ENCODE measurements at places on chromosomes 1 and 21. TPM values are rescaled to one million over a fixed set of nuclear protein-coding genes. Genes with fewer than 3 reads are reported as not detected.

The PPP1R12B gene
- 16.9 TPM for total RNA-seq

The UBL4B gene
- total RNA-seq = not detected

The CAPN2 gene
- total RNA-seq = 471 TPM

The ETNK2 gene
- 10.0 TPM for total RNA-seq

The PLPPR4 gene
- total RNA-seq = 0.25 TPM

The TNNT2 gene
- 0.11 TPM for total RNA-seq

The NSUN4 gene
- 13.1 TPM for total RNA-seq

The ARHGEF10L gene
- total RNA-seq = 20.8 TPM

The C1orf226 gene
- 0.50 TPM for total RNA-seq

The PIAS3 gene
- total RNA-seq = 7.7 TPM

The PLA2G2F gene
- not detected for total RNA-seq

The PDC gene
- not detected for total RNA-seq

The FCGR3A gene
- total RNA-seq = not detected

The TMEM200B gene
- total RNA-seq = 21.0 TPM

The MRPS15 gene
- 90.6 TPM for total RNA-seq

The SNX7 gene
- total RNA-seq = 35.2 TPM

The KAZN gene
- 3.6 TPM for total RNA-seq

The HLX gene
- 17.9 TPM for total RNA-seq

The VSIG8 gene
- total RNA-seq = 0.12 TPM

The TBCE gene
- 26.1 TPM for total RNA-seq

The SMYD3 gene
- 80.5 TPM for total RNA-seq

The ROR1 gene
- 2.5 TPM for total RNA-seq

The LPAR3 gene
- 16.7 TPM for total RNA-seq

The ZNF362 gene
- total RNA-seq = 1.7 TPM

The ZNHIT6 gene
- 9.8 TPM for total RNA-seq

Data from uterine smooth muscle cell (primary cell).